Endothelial cell of coronary artery (primary cell): ENCODE measurements at places on chromosomes 2 and 18. TPM values are rescaled to one million over a fixed set of nuclear protein-coding genes. Genes with fewer than 3 reads are reported as not detected.

The TAF1B gene
- 18.0 and 25.8 TPM in 2 replicates for total RNA-seq

The AKAIN1 gene
- total RNA-seq, result not detected in 2 replicates

The RND3 gene
- 58.3 and 60.7 TPM in 2 replicates for total RNA-seq

The RNF152 gene
- total RNA-seq, result 41.8 and 53.6 TPM in 2 replicates

The RAB6C gene
- under 0.01 TPM in 1 of 2 replicates, not detected in the other for total RNA-seq

The TMX3 gene
- total RNA-seq, result 70.4 and 115 TPM in 2 replicates

The NAT8 gene
- not detected in 2 replicates for total RNA-seq

The LAMA3 gene
- 3.0 and 3.1 TPM in 2 replicates for total RNA-seq

The C2orf80 gene
- not detected in 2 replicates for total RNA-seq

The CYP26B1 gene
- total RNA-seq, result 0.63 and 1.3 TPM in 2 replicates

The HAAO gene
- 0.09 TPM in 2 replicates for total RNA-seq

The KLHL41 gene
- 0.09 and 0.19 TPM in 2 replicates for total RNA-seq

The IL18RAP gene
- not detected in 2 replicates for total RNA-seq

The MALT1 gene
- 11.2 and 15.8 TPM in 2 replicates for total RNA-seq

The IL36B gene
- total RNA-seq, result not detected in 2 replicates

The DCDC2C gene
- not detected in 2 replicates for total RNA-seq

The WDR43 gene
- 75.0 and 80.2 TPM in 2 replicates for total RNA-seq

The TNS1 gene
- 27.4 and 87.3 TPM in 2 replicates for total RNA-seq

The GREB1 gene
- 0.09 TPM in 2 replicates for total RNA-seq

The ARHGAP15 gene
- not detected in 2 replicates for total RNA-seq

The RGPD3 gene
- total RNA-seq, result 0.09 and 0.19 TPM in 2 replicates

The MOB4 gene
- total RNA-seq, result 27.3 and 28.8 TPM in 2 replicates
